Posterior cingulate gyrus (tissue), 11 donors: ENCODE measurements at places on chromosomes 1 and 21.

- peak; percentile 56 for DNase-seq
Observed at GRCh38 chr1:10507111-10507879, 32.5 kb downstream of the PEX14 start.

DNA sequence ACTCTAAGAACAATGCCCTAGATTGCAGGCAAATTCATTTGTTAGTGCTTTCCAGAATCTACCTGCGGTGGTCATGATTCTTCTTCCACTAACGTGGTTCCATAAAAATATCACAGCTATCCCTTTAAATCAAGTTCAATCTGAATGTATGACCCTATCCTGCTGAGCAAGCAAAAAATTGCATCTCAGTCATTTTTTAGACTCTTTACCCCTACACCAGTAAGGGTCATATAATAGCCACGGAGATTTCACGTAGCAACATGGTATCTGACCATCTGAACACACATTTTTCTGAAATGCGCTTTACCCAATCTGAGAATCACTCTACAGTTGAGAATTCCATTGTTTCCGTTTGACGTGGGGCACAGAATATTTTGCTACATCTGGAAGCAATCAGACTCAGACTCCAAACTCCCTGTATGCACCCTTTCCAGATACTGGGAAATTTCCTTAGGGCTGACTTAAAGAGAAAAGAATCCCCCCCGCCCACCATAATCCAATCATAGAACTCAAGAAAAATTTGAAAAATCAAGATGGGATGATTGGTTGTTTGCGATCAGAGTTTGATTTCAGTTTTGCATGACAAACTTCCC, 699.2 kb upstream of the ZP4 start:
- DNase-seq: no peak

GRCh38 chr1:84711121-84711520, 20.9 kb upstream of the SSX2IP start:
- DNase-seq: no peak

- no peak for DNase-seq
Observed at GRCh38 chr1:26706315-26706714, 10.5 kb downstream of the ARID1A start.

- DNase-seq: no peak
Observed at GRCh38 chr21:35027563-35028450, 21.3 kb downstream of the RUNX1 start.

GRCh38 chr1:47992720-47993415, 4.3 kb downstream of the TRABD2B start:
- no peak for DNase-seq

DNA sequence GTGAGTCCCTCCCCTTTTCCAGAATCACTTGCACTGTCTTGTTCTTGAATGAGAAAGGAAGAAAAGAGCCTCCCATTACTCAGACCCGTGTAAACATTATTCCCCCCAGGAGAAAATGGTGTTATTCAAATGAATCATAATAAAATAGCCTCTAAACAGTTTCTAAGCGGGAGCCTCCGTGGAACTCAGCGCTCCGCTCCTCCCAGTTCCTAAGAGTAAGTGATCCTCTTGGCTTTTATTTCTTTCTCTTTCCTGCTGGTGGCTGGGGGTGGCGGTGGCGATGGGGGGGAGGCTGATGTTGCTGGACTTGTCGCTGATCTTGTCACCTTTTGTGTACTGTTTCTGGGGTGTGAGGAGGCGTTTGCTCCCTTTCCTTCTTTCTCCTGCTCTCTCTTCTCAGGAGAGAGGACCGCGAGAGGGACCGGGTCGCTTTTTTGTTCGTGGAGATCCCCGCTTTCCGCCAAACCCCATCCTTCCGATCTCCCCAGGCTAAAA, 781 bp downstream of the PROX1 start:
- DNase-seq: no peak

- DNase-seq: no peak
Observed at GRCh38 chr1:205766038-205766437, 9.2 kb downstream of the RAB29 start.

GRCh38 chr1:1806890-1807289, 28.6 kb upstream of the NADK start:
- peak; percentile 87 for DNase-seq

GRCh38 chr1:111864862-111865261, 109.2 kb downstream of the DDX20 start:
- no peak for DNase-seq

GRCh38 chr1:100364697-100365096, 12.4 kb downstream of the CDC14A start:
- no peak for DNase-seq

GRCh38 chr1:3547055-3548005, 64.0 kb downstream of the MEGF6 start:
- DNase-seq: no peak

DNA sequence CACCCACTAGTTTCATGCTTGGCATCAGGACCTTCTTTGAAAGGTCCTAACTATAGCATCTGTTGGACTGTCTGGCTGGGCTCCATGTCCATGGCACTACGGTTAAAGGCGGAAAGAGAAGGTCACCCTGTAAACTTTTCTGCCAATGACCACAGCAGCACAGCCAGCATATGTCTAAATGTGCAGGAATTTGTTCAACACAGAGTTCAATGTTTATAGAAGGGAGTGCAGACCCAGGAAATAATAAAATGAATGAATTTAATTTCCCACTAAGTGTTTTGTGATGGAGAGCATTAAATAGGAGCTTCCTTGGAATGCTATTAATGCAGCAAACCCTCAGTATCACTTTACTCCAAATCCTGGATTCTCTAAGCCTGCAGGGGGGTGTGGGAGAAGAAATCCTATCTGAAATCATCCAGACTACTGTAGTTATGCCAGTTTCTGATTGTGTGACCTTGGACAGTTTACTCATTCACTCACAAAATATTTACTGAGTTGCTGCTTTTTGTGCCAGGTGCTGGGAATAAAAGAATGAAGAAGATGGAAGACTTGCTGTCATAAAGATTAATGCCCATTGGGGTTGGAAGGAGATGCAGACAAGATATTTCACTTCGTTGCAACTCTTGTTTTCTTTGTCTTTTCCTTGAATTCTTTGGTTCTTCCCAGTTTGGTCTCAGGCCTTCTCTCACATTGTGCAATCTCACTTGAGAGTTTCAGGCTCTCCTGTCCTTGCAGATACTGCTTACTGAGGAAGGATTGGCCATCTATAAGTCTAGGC, 195.0 kb downstream of the ROR1 start:
- no peak for DNase-seq

- DNase-seq: no peak
Observed at GRCh38 chr21:16969636-16970035, 543.2 kb upstream of the CXADR start.

DNA sequence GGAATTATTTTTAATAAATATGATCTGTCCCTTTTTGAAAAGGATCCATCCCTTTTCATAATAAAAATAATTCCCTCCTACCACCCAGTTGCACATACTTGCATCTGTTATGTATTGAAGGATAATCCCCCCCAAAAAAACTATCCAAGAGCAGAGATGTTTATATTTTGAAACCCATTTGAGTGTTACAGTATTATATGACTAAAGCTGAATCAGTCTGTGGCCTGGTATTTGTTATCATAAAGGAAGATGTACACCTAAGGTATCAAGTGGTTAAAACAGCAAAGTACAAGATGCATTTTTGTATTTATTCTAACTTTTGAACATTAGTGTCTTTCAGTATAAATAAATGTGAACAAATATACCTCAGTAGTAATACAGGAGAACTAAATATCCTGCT, 12.7 kb upstream of the TGFB2 start:
- DNase-seq: no peak

DNA sequence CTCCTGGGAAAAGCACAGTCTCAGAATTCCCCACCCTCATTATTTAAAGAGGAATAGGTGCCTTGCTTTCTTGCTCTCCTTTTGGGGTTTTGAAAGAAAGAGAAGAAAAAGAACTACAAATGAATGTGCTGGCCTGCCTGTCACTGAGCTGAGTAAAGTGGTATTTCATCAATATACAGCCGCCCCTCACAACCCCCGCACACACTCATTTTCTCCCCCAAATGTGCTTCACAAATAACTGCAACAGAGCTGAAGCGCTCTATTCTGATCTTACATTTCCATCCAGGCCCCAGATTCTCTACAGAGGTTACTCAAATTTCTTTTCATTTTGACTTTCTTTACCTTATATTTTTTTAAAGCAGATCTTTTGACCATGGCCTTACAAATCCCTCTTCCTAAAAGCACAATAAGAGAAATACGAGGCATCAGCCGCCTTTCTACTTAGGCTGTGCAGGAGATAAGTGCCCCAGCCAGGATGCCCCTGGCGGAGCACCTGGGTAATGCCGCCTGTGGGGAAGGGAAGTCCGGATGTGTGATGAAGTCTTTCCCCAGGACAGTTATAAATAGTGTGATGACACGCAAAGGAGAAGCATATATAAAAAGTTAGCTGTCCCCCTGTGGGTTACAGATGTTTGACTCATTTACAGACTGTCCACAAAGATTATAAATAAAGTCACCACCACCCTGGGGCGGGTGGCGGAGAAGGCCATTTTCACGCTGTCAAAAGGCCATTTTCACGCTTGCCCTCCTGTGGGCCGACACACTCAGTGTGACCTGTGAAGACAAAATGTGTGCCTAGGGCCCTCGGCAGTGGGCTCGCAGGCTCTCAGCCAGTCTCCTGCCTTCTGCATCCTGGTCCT, 6.5 kb downstream of the KCNN3 start:
- DNase-seq: no peak

DNA sequence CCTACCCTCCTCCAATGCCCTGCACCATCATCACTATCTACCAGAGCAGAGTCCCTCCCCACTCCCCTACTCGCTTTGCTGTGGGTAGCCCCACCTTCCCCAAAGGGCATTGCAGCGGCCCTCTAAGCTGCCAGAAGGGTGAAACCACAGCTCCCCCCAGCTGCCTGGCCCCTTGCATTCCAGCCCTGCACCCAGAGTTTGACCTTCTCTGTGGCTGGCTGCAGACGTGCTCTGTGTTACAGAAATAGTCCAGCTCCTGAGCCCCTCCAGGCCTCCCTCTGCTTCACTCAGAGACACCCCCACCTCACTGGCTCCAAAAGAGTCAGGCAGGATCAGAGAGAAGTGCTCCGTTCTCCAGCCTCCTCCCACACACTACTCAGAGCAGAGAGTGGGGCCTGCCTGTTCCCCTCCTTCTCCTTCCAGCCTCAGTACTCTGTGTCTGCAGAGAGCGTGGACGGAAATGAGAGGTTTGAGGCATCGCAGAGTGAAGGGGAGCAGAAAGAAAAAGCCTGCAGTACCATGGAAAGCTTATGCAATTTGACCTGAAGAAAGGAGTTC, 63.2 kb downstream of the PLEKHA6 start:
- DNase-seq: no peak

DNA sequence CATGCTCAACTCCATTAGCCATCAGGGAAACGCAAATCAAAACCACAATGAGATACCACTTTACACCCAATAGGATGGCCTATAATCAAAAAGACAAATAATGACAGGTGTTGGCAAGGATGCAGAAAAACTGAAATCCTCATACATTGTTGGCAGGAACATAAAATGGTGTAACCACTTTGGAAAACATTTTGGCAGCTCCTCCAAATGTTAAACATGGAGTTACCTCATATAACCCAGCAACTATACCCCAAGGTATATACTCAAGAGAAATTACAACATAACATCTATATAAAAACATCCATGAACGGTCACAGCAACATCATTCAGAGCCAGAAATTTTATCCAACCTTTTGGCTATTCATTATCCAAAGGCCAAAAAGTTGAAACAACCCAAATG, 11.6 kb downstream of the EIF4G3 start:
- no peak for DNase-seq

DNA sequence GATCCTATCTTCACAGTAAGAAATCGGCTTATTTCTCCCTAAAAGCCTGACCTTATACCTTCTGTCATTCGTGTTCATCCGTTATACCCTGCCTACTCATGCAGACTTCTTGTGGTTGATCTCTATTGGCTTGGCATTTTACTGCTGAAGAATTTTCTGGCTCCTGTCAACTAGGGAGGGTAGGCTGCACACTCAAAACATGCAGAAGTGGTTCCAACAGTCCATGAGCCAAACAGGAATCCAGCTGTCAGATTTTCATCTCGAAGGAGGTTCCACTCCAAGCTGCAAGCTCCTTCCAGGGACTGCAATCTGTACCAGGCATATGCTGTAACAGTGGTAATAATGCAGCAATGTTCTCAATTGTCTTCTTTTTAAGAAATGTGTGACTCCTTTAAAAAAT, 10.1 kb downstream of the DNAJC11 start:
- no peak for DNase-seq

DNA sequence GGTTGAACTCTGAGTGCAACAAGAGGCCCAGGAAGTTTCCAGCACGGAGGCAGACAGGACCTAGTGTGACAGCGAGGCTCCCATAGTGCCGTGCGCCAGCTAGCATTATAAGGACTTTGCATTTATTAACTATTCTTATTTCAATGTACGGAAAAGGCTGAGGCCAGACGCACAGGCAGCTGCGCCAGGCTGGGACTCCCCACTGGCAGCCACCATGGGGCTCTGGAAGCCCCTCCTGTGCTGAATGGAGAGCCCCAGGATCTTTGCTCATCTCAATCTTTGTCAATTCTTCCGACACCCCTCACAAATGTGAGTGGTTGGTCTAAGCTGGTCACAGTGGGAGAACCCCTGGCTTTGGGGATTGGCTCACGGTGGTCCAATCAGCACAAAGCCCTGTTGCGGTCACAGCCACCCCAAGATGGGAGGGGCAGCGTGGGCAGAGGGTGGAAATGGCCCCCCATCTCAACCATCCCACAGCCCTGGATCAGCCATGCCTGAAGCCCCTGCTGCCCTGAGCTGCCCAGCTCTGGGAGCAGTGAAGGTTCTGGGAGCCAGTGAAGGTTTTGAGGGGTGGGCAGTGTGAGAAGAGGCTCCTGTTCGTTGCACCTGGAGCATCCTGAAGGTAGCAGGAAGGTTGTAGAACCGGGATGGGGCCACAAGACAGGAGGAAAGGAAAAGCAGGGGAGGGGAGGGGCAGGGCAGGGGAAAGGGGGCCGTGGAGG, 59.5 kb upstream of the ADARB1 start:
- peak; percentile 1 for DNase-seq

GRCh38 chr1:159214149-159214760, 9.6 kb downstream of the ACKR1 start:
- no peak for DNase-seq

- DNase-seq: no peak
Observed at GRCh38 chr1:35936838-35937237, 5.9 kb downstream of the AGO3 start.

DNA sequence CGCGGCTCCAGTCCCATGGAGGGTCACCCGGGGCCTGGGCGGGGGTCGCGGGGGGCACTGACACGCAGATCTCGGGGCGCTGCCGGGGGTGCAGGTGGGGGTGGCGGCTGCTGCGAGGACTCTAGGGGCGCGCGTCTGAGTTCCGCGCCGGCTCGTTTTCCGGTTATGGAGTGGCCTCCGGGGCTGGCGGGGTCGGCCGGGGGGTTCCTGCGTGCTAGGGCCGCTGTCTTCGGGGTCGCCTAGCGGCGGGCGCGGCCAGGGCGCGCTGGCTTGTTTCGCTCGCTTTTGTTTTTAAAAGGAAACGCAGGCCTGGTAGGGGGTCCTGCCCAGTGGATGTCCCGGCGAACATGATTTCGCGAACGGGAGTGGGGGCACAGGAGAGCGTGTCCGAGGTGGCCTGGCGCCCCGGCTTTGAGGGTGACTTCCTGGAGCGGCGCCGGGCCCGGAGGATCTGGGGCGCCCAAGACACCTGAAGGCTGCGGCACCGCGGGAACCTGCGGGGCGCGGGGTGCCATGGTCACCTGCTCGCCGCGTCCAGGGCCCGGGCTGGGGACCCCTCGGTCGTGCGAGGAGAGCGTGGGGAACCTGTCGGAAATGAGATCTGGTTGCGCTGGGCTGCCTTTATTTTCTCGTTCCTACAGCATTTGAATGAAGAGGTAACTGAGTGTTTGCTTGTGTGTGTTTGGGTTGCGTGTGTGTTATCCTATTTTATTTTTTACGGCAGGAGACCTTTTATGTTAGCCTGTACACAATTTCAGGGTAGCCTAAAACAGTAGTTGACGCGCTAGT, 618 bp downstream of the ETS2 start:
- no peak for DNase-seq
